T47D (cell line): ENCODE measurements at places on chromosomes 4 and X.

DNA sequence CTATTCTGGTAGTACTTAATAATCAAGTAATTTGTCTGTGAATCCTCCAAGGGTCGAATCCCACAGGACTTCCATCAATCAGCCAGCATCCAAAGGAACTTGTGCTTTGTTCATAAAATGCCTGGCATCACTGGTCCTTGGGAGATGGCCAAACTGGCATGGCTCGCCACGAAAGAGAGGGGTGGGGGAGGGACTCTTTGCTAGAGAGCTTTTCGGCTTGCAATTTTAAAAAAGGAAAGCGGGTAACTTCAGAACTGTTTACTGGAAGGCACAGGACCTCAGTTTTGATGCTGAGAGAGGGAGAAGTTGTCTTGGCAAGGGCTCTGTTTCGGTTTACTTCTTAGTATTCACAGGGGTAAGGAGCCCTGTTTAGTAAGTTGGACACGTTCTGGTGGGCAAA is 79.4 kb upstream of the FHL1 start:
- DNase-seq, result no peak

- no peak for DNase-seq
Observed at GRCh38 chr4:41058426-41058825, 155.9 kb downstream of the APBB2 start.

- DNase-seq, result no peak
Observed at GRCh38 chr4:70688795-70689231, 481 bp downstream of the UTP3 start.

DNA sequence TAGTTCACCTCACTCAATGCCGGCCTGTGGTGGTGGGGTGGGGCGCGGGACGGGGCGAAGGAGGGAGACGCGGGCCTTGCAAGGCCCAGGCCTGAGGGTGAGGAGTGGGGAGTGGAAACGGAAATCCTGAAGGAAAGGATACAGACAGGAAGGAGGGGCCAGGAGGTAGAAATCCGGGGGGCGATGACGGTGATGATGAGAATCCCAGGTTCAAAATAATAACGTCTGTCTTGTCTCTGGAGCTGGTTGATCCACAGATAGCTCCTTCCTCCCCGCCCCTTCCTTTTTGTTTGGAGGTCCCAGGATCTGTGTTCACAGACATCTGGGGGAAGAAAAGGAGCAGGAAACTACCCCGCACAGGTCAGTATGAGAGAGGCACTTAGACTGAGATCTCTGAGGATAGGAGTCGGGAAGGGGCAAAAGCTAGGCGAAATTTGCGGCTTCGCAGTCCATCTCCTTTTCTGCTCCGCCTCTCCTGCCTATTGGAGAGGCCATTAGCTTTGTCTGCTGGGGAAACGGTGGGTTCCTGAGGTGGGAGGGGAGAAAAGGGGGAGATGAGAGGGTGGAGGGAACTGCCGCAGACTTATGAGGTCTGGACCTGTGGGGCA is 746 bp downstream of the TCEAL7 start:
- DNase-seq, result no peak

GRCh38 chr4:833731-834367 is 7.9 kb upstream of the CPLX1 start:
- DNase-seq, result no peak

- no peak for DNase-seq
Observed at GRCh38 chrX:150036181-150036580, 97.9 kb upstream of the EOLA2 start.

GRCh38 chr4:28388471-28388870 is 1527.8 kb downstream of the STIM2 start:
- DNase-seq, result no peak

DNA sequence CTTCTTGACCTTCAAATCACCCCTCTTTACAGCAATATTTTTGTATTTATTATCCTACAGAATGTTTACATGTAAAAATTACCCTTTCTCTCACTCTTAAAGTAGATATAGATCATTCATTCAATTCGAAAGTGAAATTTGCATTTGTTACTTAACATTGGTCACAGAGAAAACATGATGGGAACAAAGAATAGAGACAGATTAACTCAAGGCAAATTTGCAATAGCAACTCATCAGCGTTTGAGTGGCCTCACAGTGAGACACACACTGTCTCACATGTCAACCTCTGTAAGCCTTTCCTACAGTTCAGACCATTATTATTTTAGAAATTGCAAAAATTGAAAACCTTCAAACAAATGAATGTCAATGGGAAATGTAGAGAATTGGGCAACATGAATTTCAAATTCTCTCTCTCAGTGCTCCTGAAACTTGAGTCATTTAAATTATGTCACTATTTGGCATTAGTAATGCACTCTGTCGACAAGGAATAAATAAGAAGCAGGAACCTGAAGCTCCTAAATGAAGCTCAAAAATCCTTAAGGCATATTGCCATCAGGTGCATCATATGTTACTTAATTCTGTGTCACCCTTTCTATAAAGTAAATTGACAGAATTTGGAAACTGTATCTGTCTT is 148.3 kb upstream of the ANXA10 start:
- no peak for DNase-seq

DNA sequence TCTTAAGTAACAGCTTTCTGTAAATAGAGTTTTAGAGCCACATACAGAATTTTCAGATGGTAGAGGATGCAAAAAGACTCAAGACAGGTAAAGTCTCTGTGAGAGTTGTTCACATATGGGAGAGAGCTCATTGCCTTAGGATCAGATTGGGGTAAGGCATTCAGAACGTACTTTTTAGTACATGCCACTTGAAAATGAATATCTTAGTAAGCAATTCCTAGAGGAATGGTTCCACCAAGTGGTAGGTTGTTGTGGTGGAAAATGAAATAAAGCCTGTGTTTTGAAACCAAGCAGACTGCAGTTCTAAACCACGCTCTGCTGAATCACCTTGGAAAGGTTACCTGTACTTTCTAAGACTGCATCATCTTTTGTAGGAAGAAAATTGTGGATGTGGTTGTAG is 547.0 kb upstream of the LCORL start:
- DNase-seq, result peak; percentile 21

DNA sequence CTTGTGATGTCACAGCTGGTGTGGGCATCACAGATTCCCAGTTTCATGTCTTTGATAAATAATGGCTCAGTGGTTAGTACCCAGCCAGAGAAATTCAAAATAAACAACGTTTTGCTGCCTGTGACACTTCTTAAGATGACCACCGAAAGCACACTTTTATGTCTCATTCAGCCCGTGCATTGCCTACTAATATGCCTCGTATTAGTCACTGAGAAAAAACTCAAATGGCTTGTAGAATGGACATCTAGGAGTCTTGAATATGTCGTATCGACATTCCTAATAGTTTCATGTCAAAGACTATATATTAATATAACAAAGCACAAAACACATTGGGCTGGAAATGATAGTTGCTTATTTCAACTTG is 103.9 kb upstream of the FAT1 start:
- no peak for DNase-seq

DNA sequence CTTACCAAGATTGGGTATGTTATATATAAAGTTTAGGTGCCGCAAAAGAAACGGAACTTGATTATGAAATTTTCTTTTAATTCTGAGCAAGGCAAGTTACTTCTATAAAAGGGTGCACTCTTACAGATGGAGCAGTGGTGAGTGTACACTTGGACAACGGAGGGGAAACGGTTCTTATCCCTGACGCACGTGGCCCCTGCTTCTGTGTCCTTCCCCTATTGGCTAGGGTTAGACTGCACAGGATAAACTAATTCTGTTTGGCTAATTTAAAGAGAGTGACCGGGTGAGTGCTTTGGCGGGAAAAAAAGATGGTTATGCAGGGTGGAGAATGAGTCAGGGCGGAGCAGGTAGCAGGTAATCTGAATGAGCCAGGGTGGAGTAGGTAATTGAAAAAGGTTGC is 149.5 kb downstream of the GC start:
- no peak for DNase-seq

- no peak for DNase-seq
Observed at GRCh38 chr4:9758641-9759317, 22.7 kb upstream of the DRD5 start.

- DNase-seq, result no peak
Observed at GRCh38 chr4:181608181-181608580, 635.0 kb upstream of the TENM3 start.

DNA sequence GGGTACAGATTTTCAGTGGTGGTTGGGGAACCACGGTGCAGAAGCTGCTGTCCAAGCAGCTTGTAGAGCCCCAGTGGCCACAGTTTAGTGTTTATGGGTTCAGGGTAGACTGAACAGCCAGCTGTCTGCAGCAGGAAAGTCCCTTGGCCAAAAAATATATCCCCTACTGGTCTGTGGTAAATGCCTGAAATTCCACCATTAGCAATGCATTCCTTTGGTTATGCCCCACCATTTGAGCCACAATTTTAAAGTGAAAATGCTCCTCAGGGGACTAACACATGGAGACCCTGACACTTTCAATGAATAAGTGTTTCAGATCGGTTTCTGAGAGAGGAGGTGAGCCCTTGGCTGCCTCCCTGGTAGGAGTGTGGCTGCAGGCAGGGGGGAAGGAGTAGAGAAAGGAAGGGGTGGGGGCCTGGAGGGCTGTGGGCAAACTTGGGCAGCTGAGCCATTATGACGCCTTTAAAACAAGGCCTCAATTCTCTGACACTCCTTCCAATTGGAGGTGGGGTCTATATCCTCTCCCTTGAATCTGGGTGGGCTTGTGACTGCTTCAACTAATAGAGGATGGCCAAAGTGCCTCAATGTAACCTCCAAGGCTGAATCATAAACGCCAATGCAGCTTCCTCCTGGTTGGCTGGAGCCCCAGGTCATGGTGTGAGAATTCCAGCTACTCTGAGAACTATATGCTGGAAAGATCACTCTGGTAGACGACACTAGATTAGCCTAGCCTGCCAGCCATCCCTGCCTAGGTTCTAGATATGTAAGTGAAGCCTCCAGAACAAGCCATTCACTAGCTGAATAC is 75.8 kb upstream of the ATP6AP2 start:
- no peak for DNase-seq

- DNase-seq, result no peak
Observed at GRCh38 chr4:57048590-57049304, 61.4 kb downstream of the IGFBP7 start.

DNA sequence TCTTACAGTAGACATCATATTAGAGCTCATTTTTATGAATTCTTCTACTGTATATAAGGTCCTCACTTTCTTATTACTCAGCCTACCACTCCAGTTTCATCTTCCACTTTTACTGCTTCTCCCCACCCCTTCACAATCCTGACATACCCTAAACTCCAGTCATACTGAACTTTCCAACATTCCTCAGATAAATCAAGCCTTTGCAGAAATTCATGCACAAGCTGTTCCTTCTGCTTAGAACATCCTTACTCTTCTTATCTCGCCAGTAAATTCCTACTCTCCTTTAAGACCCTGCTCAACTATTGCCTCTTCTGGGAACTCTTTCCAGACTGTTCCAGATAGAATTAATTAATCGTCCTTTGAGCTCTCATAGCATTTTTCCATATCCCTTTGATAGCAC is 24.8 kb downstream of the RTL9 start:
- no peak for DNase-seq
